ENCODE measurements at places on chromosomes 1 and 21.

DNA sequence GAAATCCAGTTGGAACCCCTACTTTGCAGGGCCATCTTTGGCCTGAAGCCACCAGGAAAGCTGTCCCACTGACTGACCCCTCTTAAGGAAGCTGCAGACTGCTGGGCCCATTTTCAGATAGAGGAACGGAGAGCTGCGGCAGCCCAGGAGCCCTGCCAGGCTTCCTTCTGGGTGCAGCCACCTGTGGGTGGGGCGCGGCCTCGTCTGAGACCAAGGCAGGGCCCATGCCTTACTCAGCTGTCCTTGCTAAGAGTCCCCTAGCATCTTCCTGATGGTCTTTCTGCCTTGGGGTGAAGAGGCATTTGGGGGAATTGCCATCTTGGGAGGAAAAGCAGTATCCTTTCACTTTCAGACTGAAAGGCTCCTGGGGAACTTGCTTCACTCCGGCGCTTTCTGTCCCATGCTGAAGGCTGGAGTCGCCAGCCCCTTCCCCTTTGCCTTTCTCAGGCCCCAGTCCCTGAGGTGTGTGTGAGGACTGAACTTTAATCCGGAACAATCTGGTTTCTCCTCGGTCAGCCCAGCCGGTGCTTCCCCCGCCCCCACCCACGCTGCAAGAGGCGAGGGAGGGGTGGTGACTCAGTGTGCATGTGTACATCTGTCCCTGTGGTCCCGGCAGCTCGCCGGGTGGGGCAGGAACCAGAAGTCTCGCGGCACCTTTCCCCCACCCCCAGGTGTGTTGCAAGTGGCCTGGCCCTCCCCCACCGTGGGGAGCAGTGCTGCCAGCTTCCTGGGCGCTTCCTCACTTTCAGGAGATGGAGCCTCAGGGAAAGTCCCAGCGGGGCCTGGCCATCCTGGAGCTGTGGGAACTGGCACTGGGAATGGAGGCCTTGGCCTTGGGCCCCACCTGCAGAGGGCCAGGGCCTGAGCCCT, 5.1 kb downstream of the ZC3H12A start:
- peak; percentile 89 for DNase-seq

DNA sequence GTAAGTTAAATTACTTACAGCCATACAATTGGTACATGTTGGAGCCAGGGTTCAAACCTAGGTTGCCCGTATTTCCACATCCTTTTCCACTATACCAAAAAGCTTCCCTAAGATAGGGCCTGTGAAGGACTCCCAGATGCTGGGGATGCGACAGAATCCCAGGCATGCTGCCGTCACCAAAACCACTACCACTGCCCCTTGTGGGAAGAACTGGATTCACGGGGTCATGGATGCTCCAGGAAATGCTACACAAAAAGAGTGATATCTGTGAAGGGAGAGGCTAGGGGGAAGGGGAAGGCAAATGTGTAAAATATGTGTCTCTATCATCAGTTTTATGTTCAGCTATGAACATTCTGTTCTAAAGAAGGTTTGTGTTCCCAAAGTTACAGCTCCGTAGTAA, 133.9 kb upstream of the IVNS1ABP start:
- no peak for DNase-seq

GRCh38 chr1:213658457-213658856, 329.3 kb upstream of the PROX1 start:
- DNase-seq = no peak

DNA sequence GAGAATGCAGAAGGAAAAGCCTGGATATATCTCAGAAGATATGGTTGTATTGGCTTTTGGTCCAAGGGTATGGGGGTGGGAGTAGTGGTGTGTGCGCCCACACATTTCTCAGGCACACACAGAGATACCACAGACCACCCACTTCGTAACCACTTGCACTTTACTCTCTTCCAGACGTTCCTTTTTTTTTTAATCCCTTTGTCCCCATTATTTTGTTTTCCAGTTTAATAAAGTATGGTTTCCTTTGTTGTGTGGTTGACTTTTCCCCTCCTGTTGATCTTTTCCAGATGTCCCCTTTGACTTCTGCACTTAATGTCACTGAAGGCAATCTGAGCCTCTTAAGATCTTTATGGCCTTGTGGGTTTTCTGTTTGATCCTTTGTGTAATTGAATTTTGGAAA, 10.5 kb upstream of the TARS2 start:
- DNase-seq = no peak

GRCh38 chr21:33151941-33152731, 77.6 kb upstream of the IFNAR2 start:
- no peak for DNase-seq

- no peak for DNase-seq
Observed at GRCh38 chr1:31796707-31797106, 19.1 kb downstream of the SPOCD1 start.

DNA sequence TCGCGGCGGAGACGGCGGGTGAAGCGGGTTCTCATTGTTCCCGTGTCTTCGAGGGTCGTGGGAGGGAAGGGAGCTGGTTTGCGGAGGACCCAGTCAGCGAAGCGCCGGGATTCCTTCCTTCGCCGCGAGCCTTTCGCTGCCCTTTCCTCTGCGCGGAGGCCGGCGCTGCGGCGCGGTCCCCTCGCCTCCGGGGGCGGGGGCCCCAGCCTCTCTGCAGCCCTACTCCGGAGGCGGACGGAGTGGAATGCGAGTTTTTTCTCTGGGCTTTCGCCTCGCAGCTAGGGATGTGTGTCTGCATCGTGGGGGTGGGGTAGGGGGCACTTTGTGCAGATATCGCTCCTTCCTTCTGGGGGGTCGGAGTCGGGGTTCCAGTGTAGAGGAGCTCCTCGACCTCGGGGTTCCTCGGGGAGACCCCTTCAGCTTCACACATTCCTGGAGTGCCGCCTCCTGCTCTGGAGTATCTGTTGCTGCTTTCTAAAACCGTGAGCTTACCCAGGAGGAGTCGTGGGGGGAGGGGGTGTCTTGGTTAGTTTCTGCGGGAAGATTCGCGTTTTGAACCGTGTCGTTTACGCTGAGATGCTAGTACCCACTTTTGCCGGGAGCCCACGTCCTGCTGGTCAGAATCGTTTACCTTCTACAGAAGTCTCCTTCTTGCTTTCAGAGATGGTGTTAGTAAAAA, 595 bp downstream of the RNF2 start:
- DNase-seq = peak; percentile 1

GRCh38 chr1:118042501-118042900, 113.0 kb downstream of the WDR3 start:
- no peak for DNase-seq

DNA sequence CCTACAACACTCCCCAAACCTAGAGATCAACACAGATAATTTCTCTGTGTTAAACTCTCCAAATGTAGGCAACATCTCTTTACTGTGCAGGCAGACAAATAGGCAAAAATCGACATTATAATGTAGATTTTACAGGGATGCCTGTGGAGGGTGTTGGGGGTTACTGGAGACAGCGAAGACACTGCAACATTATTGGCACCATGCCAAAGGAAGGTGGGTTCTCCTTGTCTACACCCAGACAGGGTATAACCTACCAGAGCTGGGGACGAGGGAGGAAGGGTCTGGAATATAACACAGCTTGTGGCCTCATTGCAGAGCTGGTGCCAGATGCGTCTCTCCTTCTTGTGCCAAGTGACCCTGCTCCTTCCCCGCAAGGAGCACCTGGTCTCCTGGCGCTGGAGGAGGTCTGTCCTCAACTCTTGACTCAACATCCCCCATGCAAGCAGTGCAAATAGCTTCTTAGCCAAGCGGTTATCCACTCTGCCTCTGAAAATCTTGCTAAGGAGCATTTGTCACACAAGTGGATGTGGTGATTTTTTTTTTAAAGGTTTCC, 404.0 kb downstream of the PRDM2 start:
- DNase-seq = no peak

GRCh38 chr1:110976089-110976488, 12.4 kb upstream of the LRIF1 start:
- no peak for DNase-seq

GRCh38 chr1:220958234-220958633, 79.0 kb downstream of the HLX start:
- no peak for DNase-seq

GRCh38 chr1:92778376-92778775, 6.5 kb downstream of the EVI5 start:
- no peak for DNase-seq

DNA sequence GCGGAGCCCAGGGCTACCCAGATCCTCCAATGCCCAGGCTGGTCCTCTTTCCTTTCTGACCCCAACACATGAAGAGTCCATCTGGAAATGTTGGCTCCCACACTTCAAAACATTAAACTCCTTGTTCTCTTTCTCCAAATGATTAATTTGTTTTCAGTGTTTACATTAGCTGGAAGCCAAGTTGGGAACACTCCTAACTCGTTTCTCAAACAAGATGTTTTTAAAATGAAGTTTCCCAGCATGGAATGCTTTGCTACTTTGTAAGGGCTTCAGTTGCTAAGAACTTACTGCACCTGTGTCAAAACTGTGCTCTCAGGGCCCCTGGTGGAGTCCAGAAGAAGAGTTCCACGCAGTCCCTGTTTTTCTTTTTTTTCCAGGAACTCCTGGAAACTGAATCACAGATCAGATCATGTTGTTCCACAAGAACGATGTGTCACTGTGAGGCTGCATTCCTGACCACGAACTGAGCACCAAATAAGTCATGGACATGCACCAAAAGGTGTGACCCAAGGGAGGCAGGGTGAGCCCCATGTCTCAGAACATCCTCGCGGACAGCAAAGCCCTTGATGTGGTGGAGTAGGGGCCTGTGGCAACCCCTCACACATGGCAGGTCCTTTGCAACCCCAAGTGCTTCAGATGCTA, 257.3 kb downstream of the KCNJ6 start:
- no peak for DNase-seq

DNA sequence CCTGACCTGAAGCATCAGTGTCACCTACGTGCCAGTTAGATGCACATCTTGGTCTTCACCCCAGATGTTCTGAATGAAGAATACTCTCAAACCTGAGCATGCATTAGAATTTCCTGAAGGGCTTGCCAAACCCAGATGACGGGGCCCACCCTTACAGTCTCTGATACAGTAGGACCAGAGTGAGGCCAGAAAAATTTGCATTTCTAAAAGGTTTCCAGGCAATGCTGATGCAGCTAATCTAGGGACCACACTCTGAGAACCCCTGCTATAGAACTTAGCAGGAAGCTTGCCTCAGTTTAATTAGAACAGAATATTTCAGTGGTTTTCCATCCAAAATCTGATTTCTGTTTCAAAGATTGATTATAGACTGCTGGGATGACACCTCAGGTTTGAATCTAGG, 9.9 kb upstream of the CTBS start:
- DNase-seq = no peak

- no peak for DNase-seq
Observed at GRCh38 chr1:115166531-115167091, 77.3 kb upstream of the TSPAN2 start.

DNA sequence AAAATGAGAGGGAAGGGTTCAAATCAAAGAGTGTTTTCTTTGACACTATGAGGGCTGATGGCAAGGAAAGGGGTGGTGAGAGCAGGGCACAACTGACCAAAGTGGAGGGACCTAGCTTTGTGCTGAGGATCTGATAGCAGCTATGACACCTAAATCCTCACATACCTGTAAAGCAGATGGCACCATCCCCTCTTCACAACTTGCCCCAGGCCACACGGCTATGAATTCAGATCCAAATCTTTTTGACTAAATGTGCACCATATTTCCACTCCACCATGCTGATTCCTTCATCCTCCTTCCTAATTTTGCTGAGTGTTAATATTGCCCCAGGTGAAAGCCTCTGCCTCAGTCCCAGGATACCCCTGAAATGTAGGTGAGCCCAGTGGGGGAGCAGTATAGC, 385.7 kb downstream of the PLPP3 start:
- DNase-seq = no peak

DNA sequence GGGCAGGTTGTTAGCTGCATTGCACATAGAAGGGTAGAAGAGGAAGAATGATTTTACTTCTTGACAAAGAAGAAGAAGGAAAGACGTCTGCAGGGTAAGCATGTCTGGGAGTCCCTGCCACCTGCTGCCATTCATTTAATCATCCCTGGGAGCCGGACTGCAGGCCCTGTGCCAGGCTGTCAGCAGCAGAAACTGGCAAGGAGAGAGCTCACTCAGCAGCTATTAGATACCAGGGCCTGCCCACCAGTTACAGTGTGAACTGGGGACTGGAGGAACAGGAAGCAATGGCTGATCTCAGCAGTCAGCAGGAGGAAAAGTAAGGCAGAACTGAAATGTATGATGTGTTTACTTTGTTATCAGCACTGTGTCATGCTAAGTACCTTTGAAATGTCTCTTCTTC, 75.7 kb upstream of the C1orf87 start:
- DNase-seq = no peak

DNA sequence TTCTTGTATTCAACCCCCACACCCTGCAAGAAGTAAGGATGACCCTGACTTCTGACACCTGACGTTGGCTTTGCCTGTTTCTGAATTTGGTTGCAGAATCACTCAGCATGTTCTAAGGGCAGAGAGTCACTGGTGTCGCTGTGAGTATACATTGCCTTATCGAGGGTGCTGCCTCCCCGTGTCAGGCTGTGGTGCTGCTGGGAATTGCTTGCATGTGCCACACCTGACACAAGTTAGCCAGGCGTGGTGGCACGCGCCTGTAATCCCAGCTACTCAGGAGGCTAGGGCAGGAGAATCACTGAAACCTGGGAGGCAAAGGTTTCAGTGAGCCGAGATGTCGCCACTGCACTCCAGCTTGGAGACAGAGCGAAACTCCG, 45.9 kb downstream of the WDR4 start:
- peak; percentile 56 for DNase-seq

DNA sequence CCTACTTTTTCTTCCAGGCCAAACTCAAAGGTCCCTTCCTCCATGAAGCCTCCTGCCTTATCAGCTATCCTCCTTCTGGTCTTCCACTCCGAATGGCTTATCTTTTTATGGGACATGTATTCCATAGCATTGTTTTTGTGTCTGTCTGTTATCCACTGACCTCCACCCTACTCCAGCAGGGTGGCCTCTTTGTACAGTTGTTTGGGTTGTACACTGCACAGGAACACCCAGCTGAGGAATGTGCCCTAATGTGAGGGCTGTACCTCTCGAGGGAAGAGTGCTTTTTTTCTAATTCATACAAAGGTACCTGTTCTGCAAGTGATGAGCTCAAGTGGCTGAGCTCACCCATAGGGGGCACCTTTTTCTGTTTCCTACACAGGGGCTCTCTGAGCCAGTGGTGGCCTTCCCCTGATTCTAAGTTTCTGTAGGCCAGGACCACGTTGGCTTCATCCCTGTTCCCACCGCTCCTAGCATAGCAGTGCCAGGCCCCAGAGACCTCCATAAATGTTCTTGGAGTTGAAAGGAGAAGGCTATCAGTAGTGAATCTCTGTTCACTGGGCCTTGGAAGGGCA, 108.2 kb downstream of the FOXD2 start:
- no peak for DNase-seq

GRCh38 chr1:2921970-2922686, 99.1 kb upstream of the ACTRT2 start:
- DNase-seq = peak; percentile 27

All from CD4-positive, alpha-beta T cell (primary cell).